ENCODE measurements at places on chromosomes 1 and 21.

DNA sequence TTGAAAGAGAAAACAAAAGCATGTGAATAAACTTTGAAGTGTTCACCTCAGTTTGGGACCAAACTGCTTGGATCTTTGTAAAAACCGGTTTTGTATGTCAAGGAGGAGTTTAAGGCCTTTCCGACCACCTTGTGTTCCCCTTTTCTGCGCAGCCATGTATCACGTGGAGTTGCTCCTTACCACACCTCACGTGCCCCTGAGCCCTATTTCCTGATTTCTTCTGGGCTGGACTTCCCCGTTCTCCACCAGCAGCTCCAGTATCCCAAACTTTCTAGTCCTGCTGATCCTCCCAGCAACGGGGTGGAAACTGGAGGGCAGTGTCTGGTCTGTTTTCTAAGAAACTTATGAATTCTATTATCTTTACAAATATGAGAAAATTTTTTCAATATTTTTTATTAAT is 1.6 kb upstream of the SH3D21 start:
- no peak for DNase-seq

GRCh38 chr1:15500184-15501178 is 23.5 kb downstream of the CASP9 start:
- DNase-seq, result no peak

GRCh38 chr1:92657701-92658100 is 127.2 kb downstream of the EVI5 start:
- no peak for DNase-seq

- peak; percentile 76 for DNase-seq
Observed at GRCh38 chr1:116852910-116853309, 56.8 kb upstream of the PTGFRN start.

GRCh38 chr1:6245869-6246496 is 2.0 kb downstream of the HES3 start:
- no peak for DNase-seq

DNA sequence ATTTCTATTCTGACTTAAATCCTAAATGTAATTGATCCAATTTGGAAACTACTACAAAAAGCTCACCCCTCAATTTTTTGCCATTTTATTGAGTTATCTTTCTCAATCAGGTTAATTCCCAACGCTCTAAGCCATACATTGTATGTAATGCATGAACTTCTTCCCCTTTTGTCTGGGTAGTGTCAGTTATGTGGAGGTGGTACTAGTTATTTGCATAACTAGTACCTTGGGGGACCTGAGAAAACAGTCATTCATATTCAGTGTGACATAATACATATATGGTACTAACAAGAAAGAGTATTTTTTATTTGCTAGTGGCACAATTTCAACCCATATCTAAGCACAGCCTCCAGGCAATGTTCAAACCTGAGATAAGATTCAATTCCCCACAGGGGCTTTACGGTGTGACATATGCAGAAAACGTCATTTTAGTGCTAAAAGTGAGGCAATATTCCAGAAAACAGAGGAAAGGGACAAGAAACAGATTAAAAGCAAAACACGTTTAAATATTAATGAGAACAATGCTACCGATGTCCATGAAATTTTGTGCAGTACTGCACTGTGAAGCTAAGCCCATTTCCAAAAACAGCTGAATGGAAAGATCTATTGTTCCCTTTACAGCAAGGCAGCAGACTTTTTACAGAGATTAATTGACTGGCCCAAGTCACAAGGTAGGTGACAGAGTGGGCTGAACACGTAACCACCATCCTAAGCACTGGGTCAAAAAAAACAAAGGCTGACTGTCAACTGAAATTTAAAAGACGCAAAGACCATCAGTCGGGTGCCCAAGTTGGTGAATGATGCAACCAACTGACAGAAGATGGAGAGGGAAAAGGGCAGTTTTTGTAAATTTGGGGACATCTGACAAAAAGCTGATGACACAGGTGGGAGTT is 1.4 kb downstream of the HLCS start:
- DNase-seq, result no peak

- DNase-seq, result no peak
Observed at GRCh38 chr1:36729716-36730510, 247.2 kb upstream of the CSF3R start.

DNA sequence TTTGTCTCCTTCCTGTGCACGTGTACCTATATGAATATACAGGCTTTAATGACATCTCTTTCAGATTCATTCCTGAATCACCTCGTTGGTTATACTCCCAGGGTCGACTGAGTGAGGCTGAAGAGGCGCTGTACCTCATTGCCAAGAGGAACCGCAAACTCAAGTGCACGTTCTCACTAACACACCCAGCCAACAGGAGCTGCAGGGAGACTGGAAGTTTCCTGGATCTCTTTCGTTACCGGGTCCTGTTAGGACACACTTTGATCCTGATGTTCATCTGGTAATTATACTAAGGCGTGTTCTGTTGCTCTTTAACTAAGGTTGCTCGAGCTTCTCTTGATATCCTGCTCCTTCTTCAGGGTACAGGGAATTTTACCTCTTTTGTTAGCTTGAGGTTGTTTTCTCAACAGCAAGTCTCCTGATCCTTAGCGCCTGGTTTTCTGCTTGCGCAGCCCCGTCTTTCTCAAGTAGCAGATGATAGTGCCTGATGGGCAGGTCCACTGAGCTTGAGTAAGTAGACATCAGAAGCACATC is 55.1 kb downstream of the SLC22A15 start:
- DNase-seq, result no peak

GRCh38 chr1:41467673-41468072 is 16.8 kb downstream of the EDN2 start:
- no peak for DNase-seq
